Cardiac ventricle fibroblast (primary cell): ENCODE measurements at places on chromosomes 4 and X. TPM values are rescaled to one million over a fixed set of nuclear protein-coding genes. Genes with fewer than 3 reads are reported as not detected.

The TKTL2 gene
- total RNA-seq: not detected in 2 replicates

The ADRA2C gene
- not detected in 2 replicates for total RNA-seq

The GLRA2 gene
- total RNA-seq: not detected in 2 replicates

The DDIT4L gene
- total RNA-seq: 1.9 and 2.7 TPM in 2 replicates

The VCX gene
- total RNA-seq: not detected in 2 replicates

The SLC34A2 gene
- total RNA-seq: not detected in 2 replicates

The AMER1 gene
- total RNA-seq: 3.1 and 3.7 TPM in 2 replicates

The EBP gene
- 21.5 and 27.0 TPM in 2 replicates for total RNA-seq

The STAP1 gene
- not detected in 2 replicates for total RNA-seq

The RNF128 gene
- not detected in 2 replicates for total RNA-seq

The ZDHHC15 gene
- total RNA-seq: 0.06 and 0.10 TPM in 2 replicates

The GNRHR gene
- not detected in 2 replicates for total RNA-seq

The SOD3 gene
- total RNA-seq: 183 and 187 TPM in 2 replicates

The HMX1 gene
- total RNA-seq: not detected in 2 replicates

The SYP gene
- total RNA-seq: 0.19 and 0.78 TPM in 2 replicates

The CYSLTR1 gene
- not detected in 2 replicates for total RNA-seq

The CHRNA9 gene
- not detected in 2 replicates for total RNA-seq

The C1QTNF7 gene
- 0.44 and 1.9 TPM in 2 replicates for total RNA-seq

The RNF212 gene
- total RNA-seq: 0.37 and 1.3 TPM in 2 replicates

The ATP8A1 gene
- 1.4 and 2.1 TPM in 2 replicates for total RNA-seq

The ELOVL6 gene
- 5.0 and 5.9 TPM in 2 replicates for total RNA-seq

The PRR32 gene
- total RNA-seq: not detected in 2 replicates

The EDNRA gene
- total RNA-seq: 5.1 and 6.6 TPM in 2 replicates

The GPR143 gene
- total RNA-seq: not detected in 2 replicates

The CTAG2 gene
- total RNA-seq: not detected in 2 replicates

The NXF2B gene
- total RNA-seq: not detected in 2 replicates

The FOXR2 gene
- not detected in 2 replicates for total RNA-seq

The CC2D2A gene
- total RNA-seq: 18.6 and 34.0 TPM in 2 replicates

The STPG2 gene
- not detected in 2 replicates for total RNA-seq

The MAP7D2 gene
- total RNA-seq: 0.25 and 0.34 TPM in 2 replicates

The MXRA5 gene
- total RNA-seq: 2.6 TPM in 2 replicates

The ZNF711 gene
- total RNA-seq: 0.24 and 0.31 TPM in 2 replicates

The NEXMIF gene
- not detected in 2 replicates for total RNA-seq

The VSIG4 gene
- total RNA-seq: not detected in 2 replicates

The SGMS2 gene
- 72.2 and 80.4 TPM in 2 replicates for total RNA-seq

The CASP6 gene
- 8.4 and 10.7 TPM in 2 replicates for total RNA-seq

The CXCL3 gene
- 3.2 and 5.4 TPM in 2 replicates for total RNA-seq

The GAGE12E gene
- not detected in 2 replicates for total RNA-seq

The EVC gene
- total RNA-seq: 72.1 and 96.1 TPM in 2 replicates

The GLUD2 gene
- 7.3 and 8.2 TPM in 2 replicates for total RNA-seq

The SH3D19 gene
- total RNA-seq: 265 and 312 TPM in 2 replicates

The TMEM156 gene
- total RNA-seq: 0.49 TPM in 1 of 2 replicates, not detected in the other

The VEGFC gene
- total RNA-seq: 12.8 and 15.7 TPM in 2 replicates

The GYG2 gene
- total RNA-seq: 2.1 and 2.5 TPM in 2 replicates

The CAMK2D gene
- 198 and 218 TPM in 2 replicates for total RNA-seq
